ENCODE measurements at places on chromosomes 3 and 15.

- no peak for DNase-seq
These were observed 5.3 kb downstream of the MYZAP start for GRCh38 chr15:57596978-57597377.

- no peak for DNase-seq
These were observed 4.9 kb upstream of the LOXL1 start for GRCh38 chr15:73921254-73921925.

GRCh38 chr3:30737743-30738499, 131.5 kb downstream of the TGFBR2 start:
- DNase-seq = no peak

DNA sequence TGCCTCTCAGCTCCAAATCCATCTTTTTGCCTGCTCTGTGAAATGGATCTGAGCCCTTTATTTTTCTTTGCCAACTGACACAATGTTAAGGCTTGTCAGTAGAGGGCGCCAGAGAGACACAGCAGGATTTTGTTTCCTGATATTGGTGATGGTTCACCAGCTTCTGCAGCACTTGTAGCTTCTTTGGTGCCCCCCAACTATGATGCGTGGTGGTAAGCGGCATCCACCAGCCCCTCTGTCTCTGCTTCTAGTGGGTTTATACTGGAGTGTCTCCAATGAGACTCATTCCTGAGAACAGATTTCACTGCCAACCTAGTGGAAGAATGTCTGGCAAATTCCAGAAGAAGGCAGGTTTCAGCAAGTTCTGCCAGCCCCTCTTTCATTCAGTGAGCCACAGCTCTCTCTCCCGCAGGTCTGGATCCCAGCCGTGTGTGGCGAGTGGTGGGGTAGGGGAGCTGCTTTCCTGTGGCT, 471.9 kb upstream of the FRG2C start:
- peak; percentile 2 for DNase-seq

DNA sequence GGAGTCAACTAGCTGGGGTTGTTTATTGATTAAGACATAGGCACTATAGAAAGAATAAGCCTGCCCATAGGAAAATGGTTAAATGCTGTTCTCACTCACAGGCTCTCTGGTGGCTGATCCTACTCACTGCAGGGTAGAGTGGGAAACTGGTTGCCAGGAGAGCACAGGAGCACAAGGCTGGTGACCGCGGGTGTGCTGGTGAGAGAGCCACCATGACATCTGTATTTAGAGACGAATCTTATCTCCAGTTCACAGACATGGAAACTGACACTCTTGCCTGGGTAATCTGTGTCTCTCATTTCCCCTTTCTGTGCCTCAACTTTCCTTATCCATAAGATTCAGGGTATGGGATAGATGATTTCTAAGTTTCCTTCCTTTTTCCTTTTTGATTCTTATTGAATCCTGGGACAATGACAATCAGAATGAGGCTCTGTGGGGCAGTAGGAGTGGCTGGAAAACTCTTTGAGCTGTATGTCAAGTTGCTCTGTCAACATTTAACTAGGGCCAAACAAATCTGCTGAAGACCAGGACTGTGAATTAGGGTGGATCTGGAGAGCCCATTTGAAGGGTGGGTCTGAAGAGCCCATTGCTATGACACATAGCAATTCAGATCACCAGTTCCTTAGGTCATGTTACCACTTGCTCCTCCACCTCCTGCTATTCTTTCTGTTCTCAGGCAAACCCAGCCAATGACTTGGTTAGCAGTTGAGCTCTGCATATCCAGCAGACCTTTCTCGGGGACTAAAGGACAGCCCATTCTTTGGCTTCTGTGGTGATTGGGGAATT, 286.1 kb upstream of the TBL1XR1 start:
- no peak for DNase-seq

- DNase-seq = no peak
These were observed 5.0 kb downstream of the MEX3B start for GRCh38 chr15:82040862-82041261.

DNA sequence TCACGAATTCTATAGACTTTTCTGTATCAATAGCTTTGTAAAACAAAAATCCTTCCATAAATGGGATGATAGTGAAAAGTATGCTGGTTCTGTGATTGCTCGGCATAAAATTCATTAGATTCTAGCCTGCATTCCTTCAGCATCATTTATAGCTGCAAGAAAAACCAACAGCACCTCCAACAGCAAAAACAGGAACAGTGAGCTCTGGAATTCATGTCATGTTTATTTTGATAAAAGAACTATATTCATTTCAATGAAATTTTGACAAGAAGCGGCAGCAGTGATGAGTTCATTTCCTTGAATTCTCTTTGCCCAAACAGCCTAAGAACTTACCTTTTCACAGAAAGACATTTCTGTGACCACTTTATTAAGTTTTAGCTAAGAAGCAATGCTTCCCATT, 515.2 kb upstream of the CCDC54 start:
- DNase-seq = no peak

- no peak for DNase-seq
These were observed 15.6 kb upstream of the MAGEF1 start for GRCh38 chr3:184727357-184728009.

GRCh38 chr3:99895703-99896441, 78.2 kb downstream of the CMSS1 start:
- DNase-seq = peak; percentile 62

DNA sequence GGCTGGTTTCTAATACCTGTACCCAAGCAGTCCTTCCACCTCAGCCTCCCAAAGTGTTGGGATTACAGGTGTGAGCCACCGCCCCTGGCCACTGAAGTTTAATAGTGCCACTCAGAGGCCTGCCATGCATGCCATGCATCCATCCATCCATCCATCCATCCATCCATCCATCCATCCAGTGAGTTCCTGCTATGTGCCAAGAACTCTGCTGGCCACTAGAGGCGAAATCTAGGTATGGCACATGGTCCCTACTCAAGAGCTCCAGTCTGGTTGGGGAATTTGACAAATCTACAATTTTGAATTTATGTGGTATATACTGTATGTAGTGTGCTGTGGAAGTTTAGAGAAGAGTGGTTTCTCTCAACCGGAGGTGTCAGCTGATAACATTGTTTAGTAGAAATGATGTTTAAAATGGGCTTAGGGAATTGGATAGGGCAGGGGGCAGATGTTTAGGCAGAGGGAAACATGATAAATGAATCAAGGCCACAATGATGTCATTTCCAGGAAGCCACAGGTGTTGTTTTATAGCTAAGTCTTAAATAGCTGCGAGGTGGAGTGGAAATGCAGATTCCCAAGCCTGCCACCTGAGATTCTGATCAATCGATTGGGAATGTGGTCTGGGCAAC, 384.4 kb upstream of the C2CD4B start:
- DNase-seq = no peak

GRCh38 chr3:69458803-69459365, 73.0 kb upstream of the FRMD4B start:
- no peak for DNase-seq

DNA sequence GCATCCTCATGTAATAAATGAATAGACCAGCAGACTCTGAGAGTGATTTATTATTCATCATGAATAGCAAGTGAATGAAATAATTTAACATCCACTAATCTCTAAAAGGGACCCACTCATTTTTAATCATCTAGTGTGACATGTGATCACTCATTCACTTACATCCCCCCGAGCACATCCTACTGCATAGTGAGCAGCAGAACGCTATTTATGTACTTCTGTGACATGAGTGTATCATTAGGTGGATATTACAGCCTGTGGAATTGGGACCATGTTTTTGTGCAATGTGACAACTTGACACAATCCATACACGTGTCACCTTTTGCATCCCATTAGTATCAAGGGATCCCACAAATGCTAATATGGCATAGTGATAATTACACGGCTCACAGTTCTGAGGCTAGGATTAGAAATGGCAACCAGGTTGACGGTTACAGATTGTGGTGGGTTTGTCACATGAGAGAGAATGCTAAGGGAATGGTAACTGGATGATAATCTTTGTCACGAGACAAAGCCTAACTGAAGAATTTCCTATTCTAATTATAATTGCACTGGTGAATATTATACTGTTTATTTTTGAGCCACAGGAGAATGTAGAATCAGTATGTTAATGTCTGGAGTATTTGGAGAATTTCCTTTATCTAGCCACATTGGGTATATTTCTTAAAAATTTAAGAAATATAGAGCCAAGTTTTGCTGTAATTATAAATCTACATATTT, 595.2 kb upstream of the TBL1XR1 start:
- no peak for DNase-seq

- DNase-seq = no peak
These were observed 112.7 kb downstream of the SNRK start for GRCh38 chr3:43399034-43399433.

DNA sequence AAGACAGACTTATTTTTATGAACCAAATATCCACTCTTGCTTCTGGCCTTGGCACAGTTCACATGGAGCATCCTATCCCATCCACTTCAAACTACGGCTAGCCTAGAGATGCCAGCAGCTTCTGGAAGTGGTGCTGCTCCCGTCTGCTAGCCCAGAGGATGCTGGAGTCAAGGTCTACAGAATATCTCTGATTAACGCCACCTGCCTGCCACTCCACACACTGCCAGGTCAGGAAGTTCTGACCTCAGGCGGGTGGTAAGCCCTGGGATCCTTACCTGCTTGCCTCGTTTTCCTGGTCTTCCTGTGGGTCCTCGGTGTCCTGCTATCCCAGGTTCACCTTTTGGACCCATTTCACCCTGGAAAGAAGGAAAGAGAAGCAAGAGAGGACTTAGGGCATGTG, 42.9 kb downstream of the EAF1 start:
- DNase-seq = no peak

GRCh38 chr15:40450047-40450446, 9.3 kb downstream of the BAHD1 start:
- no peak for DNase-seq

- DNase-seq = no peak
These were observed 31.9 kb upstream of the STRIT1 start for GRCh38 chr3:155325263-155325835.

- no peak for DNase-seq
These were observed 656.2 kb downstream of the GBE1 start for GRCh38 chr3:81105206-81105605.

DNA sequence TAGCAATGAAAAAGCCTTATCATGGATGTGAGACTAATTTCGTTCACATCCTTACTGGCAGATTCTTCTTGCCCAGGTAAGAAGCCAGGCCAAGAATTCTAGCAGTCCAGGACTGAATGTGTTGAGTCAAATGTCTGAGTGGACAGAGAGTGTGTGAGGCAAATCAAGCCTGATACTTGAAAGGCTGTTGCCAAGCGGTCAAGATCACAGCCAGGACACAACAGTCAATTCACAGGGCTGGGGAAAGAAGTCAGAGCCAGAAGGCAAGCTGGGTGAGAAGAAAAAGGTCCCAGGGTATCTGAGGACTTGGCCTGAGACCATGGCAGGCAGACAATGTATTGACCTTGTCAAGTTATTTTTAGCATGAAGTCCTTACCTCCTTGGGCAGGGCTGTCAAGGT, 301.3 kb downstream of the ZNF385D start:
- no peak for DNase-seq

DNA sequence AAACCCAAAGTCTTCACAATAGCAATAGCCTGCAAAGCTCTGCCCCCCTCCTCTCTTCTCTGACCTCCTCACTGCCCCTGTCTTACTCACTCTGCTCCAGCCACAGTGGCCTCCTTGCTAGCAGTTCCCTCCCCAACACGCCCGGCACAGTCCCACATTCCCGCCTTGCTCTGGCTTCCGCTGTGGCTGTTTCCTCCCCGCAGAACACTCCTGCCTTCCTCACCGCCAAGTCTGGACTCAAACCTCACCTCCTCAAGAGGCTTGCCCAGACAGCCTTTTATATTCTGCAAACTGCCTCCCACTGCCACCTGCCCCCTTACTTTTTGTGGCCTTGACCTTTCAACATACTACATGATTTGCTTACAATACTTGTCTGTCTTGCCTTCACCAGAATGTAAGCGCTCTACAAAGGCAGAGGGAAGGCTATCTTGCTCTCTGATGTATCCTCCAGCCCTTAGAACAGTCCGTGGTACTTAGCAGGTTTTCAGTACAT, 406 bp upstream of the MPI start:
- no peak for DNase-seq

DNA sequence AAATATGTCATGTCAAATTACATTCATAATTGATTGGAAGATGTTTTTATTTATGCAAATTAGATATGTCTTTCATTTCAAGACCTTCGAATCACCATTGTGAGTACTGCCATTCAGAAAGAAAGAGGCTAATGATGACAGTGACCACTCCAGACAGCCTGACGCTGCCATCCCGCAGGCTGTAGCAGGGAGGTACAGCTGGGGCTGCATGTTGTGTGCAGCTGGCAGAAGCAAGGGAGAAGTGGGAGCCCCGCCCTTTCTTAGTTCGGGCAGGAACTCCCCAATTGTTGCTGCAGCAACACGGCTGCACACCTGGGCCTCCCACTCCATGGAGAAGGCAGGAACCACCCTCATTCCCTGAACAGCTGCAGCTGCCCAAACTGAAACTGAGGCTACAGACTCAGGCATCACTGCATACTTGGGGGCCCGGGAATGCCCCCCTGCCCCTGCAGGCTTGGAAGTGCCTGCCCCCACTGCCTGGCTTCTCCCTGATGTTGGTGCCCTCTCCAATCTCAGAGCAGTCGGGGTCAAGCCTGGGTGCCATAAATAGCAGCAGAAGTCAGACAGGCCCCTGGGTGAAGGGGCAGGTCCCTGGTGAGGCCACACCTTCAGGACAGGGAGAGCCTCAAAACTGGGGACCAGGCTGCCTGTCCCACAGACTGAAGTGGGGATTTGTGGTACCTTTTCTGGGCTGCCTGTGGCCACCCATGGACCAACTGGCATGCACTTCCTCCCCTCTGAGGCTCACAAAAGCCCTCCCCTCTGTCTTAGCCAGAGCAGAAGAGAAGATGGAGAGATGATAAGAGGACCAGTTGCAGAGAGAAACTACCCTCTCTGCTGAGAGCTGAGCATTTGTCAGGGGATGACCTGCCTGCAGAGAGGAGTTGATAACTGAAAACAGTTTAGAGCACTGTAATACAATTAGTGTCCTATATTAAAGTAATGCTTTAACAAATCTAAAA, 964.6 kb downstream of the SI start:
- DNase-seq = no peak

DNA sequence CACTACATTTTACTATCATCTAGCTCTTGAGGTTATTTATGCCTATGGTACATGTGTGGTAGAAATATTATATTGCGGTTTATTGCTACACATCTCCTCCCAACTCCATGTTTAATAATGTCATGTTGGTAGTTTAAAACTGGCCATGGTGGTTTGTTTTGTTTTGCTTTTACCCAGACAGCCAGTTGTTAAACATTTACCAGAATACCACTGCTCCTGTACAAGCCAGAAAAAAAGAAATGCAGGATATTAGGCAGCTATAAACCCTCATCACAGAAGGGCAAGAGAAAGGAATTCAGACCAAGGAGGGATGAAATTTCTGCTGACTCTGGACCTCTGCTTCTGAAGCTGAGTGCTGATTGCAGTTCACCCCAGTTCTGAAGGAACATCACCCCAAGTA, 451.8 kb upstream of the IL12A start:
- no peak for DNase-seq

DNA sequence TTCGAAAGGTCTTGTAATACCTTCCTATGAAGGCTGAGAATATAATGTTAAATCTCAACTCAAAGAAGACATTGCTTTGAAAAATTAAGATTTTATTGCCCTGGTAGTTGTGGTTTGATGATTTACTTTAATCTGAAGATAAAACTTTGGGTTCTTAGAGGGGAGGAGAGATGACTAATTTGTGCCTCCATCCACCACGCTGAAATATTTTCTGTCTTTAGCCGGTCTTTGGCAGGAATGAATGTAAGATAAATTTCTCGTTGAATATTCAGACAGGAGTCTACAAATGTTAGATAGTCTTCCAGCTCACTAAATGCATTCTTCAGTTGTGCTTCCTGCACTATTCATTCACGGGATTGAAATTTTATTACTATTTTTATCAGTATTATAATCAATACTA, 844.3 kb upstream of the NR2F2 start:
- DNase-seq = no peak

Measured in AG09309 (cell line).